ENCODE measurements at places on chromosomes 6 and 20.
A peak's percentile ranks its signal among the peaks of the same experiment; 100 is the strongest.

- DNase-seq: no peak
Measured at GRCh38 chr6:84151669-84152068, 75.8 kb downstream of the CEP162 start.

DNA sequence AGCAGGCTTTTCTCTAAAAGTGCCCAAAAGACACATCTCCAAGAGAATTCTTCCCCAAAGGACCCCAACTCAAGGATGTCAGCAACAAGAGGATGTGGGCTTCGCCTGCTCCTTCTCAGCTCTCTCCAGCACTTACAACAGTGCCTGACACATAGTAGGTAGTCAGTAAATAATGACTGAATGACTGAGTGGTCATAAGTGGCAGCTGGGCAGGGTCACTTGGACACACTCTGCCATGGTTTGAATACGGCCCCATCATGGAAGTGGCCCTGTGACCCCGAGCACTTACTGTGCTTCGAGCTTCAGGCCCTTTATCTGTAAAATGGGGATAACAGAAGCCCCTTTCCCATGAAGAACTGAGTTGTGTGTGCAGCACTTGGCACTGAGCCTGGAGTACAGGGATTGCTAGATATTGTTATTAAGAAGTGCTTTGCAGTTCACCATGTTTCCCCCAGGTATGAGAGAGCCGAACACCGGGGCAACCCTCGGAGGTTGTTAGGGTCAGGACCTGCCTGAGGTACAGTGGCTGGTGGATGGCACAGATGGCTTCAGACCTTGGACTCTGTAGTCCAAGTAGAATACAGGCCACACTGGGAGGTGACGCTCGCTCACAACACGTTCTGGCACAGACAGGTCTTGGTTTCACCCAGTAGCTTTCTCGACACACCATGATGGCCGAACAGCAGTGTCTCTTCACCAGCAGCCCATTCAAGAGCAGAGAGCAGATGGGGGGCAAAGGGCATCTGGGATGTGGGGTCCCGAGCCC is 56.0 kb downstream of the NOL4L start:
- no peak for DNase-seq

GRCh38 chr6:122048570-122048969 is 350.9 kb upstream of the HSF2 start:
- DNase-seq: no peak

- DNase-seq: no peak
Measured at GRCh38 chr20:2485661-2486060, 15.1 kb upstream of the SNRPB start.

GRCh38 chr20:4688305-4688704 is 33.4 kb upstream of the PRND start:
- DNase-seq: no peak

- DNase-seq: peak; percentile 42
Measured at GRCh38 chr20:38321959-38322598, 18.1 kb downstream of the BPI start.

- no peak for DNase-seq
Measured at GRCh38 chr20:3993109-3993508, 22.2 kb downstream of the RNF24 start.

DNA sequence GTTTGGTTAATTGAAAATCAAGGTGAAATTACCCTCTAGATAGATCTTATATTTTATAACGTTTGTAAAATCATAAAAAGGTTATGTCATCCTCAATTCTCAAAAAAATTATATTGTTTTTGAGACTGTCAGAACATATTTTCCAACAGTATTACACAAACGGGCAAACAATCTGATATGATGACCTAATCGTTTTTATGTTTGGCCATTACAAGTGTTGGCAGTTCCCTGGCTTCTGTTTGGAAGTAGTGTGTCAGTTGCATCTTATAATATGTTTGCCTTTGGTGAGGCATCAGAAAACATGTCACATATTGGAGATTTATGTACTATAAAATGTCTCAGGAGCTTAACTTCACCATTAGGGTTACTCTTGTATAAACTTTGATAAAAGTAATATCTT is 308.1 kb upstream of the EPHA7 start:
- no peak for DNase-seq

DNA sequence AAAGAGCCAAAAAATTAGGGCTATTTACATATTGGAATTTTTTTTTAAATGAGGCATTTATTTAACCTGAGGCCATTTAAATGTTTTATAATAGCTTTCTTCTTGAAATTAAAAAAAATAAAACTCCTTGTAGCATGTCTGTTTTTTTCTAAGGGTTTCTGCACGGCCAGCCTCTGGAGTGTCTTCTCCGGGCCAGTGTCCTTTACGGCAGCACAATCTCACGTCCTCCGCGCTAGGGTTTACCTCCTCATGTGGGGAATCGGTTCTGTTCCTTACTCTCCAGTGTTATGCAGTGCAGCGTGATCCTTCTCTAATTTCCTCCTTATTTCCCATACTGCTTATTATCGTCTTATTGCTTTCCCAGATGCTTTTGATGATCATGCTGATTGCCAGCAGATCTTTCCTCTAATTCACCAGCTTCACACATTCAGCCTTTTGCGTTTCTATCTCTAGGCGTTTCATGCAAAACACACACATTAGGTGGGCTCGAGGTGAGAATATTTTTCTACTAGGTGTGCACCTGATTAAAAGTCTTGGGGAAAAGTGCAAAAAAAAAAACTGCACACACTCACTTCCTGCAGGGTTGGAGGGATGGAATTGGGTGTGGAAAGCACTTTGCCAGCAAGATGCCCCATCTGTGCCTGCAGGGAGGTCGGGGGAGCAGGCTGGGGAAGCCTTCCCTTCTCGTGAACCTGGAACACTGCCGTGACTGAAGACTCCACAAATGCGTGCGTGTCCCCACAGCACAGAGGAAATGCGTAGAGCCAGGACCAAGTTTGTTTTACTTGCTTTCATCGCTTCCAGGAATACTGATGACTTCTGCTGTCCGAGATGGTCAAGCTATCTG is 56.1 kb downstream of the PSMG4 start:
- DNase-seq: no peak

GRCh38 chr6:168581236-168581635 is 140.3 kb downstream of the SMOC2 start:
- DNase-seq: no peak

DNA sequence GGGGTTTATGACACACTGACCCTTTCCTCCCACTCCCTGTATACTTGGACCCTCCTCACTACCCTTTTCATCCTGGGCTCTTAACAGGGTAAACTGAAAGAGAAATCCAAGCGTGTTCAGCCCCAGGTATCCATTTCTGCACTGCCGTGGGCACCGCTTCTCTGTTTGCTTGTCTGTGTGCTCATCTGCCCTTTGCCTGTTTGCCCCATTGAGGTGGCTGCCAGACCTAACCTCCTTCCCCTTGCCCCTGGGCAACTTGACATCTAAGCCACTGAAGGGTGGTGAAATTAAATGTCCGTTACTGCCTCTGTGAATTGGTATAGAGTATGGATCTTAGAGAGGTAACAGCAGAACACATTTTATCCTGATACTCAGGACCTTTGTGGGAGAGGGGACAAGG is 38.7 kb downstream of the ACSS2 start:
- no peak for DNase-seq

DNA sequence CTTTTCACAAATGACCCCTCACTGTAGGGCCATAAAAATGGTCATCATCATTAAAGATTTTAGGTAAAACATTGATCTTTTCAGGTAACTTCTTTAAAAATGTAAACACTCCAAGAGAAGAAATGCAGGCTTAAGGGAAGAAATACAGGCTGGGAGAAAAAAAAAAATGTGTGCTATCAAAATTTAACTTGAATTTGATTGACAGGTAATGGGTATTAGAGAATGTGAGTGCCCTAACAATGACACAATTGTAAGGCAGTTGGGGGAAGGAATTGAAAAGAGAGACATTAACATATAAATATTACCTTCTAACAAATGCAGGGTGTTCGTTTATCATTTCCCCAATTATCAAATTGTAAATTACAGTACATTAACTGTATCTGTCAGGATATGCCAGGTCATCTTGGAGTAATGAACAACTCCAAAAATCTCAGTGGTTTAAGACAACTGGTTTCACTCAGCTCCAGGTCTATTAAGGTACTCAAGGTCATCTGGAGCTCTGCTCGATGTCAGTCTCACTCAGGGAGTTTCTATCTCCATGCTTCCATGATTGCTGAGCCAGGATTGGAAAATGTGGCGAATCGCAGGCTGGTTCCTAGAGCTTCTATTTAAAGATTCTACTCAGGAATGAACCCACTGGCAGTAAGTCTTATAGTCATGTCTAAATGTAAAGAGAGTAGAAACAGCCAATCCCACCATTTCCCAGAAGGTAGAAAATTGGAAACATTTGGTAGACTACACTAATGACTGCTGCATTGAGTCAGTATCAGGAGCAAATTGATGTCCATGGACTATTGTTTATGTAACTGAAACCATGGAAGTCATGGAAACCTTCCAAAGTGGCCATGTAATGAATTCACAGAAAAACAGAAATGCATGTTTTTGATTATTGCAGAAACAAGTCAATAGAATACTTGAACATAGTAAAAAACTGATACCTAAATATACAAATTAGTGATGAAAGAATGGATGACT is 55.6 kb downstream of the FRK start:
- no peak for DNase-seq

- DNase-seq: peak; percentile 64
Measured at GRCh38 chr6:26329763-26330511, 35.1 kb upstream of the BTN3A2 start.

DNA sequence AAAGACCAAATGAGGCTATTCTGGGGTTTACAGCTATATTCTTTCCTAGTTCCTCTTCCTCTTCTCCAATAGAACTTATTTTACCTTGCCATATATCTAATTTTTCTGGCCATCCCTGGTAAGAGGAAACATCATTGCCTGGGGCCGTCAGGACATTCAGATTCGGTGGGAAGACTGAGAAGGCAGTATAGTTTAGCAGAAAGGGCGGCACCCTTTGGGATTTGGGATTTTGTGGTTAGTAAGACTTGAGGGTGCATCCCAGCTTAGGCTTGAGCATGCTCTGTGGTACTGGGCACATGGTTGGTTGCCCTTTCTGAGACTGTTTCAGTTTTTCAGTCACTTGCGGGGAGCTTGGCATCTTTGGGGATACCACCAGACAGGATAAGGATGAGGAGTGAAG is 21.1 kb downstream of the SCUBE3 start:
- no peak for DNase-seq
